T-cell (primary cell): ENCODE measurements at places on chromosomes 5 and 9. TPM values are rescaled to one million over a fixed set of nuclear protein-coding genes. Genes with fewer than 3 reads are reported as not detected.

DNA sequence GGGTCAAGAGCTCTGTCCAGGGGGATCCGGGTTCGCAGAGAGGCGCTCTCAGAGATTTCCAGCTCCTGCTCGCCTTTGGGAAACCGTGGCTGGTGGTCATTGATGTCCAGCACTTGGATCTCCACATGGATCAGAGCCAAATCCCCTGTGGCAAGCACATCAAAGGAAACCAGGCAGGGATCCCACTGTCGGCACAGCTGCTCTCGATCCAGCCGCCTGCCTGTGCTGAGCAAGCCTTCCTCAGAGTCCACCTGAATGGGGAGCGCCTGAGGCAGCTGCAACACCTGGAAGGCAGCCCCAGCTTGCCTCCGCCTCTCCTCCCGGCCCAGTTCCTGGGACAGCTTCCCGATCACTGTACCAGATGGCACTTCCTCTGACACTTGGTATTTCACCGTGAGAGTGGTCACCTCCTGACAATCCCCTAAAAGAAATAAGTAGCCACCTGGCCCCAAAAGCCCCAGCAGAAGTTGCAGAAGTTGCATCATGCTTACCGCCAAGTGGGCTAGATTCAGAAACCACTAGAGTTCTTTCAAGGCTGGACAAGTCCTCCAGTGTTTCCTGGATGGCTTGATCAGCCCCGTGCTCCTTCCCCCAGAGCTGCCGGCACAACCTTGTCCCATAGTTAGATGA lies 520 bp downstream of the PCDH12 start:
- peak overlapping the region; percentile 17 for H3K27ac ChIP-seq
- no peak overlapping the region for H3K4me3 ChIP-seq
- peaks cover 47% of the 10 kb centered on the region for H3K4me1 ChIP-seq
- no peak for DNase-seq
- H3K27me3 ChIP-seq, result no peaks in the 10 kb centered on the region
- no peaks in the 10 kb centered on the region for H3K36me3 ChIP-seq

Gene SOX30
- not detected for total RNA-seq

DNA sequence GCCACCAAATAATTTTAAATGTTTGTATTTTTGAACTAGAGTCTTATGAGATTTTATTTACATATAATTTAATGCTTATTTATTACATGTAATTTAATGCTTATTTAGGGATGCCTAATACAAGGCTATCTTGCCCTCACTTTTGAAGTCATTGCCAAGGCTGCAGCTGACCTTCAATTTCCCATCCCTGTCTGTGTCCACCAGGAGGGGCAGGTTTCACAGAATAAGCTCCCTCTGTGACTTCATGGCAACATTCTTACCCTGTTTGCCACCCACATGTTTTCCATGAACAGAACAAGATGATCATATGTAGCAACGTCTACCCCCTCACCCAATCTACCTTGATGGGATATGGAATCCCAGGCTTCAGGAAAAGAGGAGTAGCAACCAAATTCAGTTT lies 27.0 kb downstream of the C5 start:
- DNase-seq, result no peak
- H3K4me1 ChIP-seq, result no peaks in the 10 kb centered on the region
- H3K36me3 ChIP-seq, result no peaks in the 10 kb centered on the region
- H3K4me3 ChIP-seq, result no peak overlapping the region
- no peak overlapping the region for H3K27ac ChIP-seq
- no peaks in the 10 kb centered on the region for H3K27me3 ChIP-seq

- no peak for DNase-seq
- no peak overlapping the region for H3K4me3 ChIP-seq
- H3K27me3 ChIP-seq, result peaks cover 26% of the 10 kb centered on the region
- no peaks in the 10 kb centered on the region for H3K4me1 ChIP-seq
- H3K27ac ChIP-seq, result no peak overlapping the region
Observed at GRCh38 chr9:104923740-104924139, 4.2 kb downstream of the ABCA1 start.

Gene GFM2
- total RNA-seq, result 21.2 TPM
